ENCODE measurements at places on chromosomes 4 and X.

DNA sequence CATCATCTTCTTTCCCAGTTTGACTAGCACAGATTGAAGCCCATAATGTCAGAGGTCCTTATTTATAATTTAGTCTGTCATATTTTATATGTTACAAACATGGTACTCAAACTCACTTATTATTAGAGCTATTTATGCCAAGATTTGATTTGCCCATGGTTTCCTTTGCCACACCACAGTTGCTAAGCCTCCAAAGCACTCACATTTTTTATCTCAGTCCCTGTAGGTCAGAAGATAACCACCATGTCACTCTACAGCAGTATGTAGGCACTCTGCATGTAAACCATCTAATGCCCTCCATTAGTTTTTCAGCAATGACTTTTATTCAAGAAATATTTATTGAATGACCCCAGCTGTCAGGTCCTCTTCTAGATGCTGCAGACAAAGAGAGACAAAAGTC is 6.7 kb downstream of the STATH start:
- H3K27me3 ChIP-seq: no peaks in the 10 kb centered on the region
- no peak for DNase-seq
- H3K36me3 ChIP-seq: no peaks in the 10 kb centered on the region
- H3K27ac ChIP-seq: no peak overlapping the region
- H3K4me3 ChIP-seq: no peak overlapping the region

- no peaks in the 10 kb centered on the region for H3K36me3 ChIP-seq
- no peak overlapping the region for H3K27ac ChIP-seq
- H3K4me1 ChIP-seq: no peaks in the 10 kb centered on the region
- H3K27me3 ChIP-seq: no peaks in the 10 kb centered on the region
These were observed 619.7 kb downstream of the GRXCR1 start for GRCh38 chr4:43512253-43512652.

DNA sequence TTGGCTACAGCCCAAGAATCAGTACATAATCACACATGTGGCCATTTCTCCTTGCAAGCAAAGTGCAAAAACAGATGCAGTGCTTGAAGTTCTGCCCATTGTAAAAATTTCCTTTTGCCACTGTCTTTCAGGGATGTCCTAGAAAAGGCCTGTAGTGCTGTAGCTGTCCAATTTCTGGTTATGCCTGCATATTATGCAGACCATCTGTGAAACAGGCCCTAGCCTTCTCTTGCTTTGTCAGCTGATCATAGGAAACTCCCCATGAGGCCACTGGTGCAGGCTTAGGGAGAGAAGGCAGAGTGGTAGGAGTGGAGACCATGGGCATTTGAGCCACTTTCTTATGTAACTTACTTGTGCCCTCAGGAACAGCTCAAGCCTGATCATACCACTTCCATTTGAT is 130.4 kb upstream of the GABRA2 start:
- no peak for DNase-seq
- H3K4me1 ChIP-seq: no peaks in the 10 kb centered on the region
- H3K4me3 ChIP-seq: no peak overlapping the region
- no peaks in the 10 kb centered on the region for H3K27me3 ChIP-seq

DNA sequence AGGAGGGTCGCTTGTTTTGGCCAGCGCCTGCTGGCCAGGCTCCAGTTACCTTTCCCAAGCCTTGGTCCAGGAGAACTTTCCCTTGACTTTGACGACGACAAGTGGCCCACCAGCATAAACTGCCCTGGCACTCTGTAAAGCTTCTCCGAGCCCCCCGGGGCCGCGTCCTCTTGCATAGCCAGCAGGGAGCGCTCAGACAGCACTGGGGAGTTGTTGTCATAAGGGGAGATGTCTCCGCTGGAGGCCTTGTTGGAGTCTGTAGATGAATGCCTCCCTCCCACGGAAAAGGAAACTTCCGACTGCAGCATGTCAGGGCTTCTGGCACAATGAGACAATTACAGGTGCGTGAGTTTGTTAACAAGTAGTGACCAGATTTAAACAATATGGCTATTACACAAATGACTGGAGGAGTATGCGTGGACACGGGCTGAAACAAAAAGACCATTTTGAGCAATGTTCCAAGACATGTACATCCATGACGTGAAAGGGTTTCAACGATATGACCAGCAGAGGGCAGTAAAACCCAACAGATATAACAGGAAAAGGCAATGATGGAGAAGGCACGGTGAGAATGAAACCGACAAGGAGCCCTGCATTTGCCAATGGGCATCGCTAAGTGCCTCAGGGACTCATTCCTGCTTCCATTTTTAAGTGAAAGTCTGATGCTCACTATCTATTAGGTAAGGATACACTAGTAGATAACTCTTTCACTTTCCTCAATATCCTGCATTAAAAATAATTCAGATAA is 33.0 kb downstream of the HCCS start:
- peaks cover 1% of the 10 kb centered on the region for H3K27me3 ChIP-seq
- no peaks in the 10 kb centered on the region for H3K36me3 ChIP-seq
- no peak overlapping the region for H3K27ac ChIP-seq
- H3K4me3 ChIP-seq: no peak overlapping the region

- no peak overlapping the region for H3K27ac ChIP-seq
- no peaks in the 10 kb centered on the region for H3K27me3 ChIP-seq
- no peak overlapping the region for H3K4me3 ChIP-seq
- no peaks in the 10 kb centered on the region for H3K4me1 ChIP-seq
- no peaks in the 10 kb centered on the region for H3K36me3 ChIP-seq
These were observed 620.2 kb upstream of the BOD1L1 start for GRCh38 chr4:14247767-14248166.

DNA sequence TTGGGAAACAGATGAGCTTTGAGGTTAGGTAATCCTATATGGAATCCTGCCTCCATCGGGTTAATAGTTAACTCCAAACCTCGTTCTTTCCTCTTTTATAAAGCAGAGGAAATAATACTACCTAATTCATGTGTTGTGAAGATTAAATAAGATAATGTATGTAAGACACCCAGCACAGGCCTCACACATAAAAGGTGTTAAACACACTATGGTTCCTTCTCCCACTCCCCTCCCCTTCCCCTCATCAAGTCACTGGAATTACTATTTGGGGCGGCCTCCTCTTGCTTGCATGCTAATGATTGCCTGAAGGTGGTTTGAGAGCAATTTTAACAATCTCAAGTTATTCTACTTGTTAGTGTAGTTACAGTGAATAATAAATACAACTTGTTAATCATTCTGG is 404.4 kb upstream of the RASGEF1B start:
- DNase-seq: no peak
- peaks cover 13% of the 10 kb centered on the region for H3K4me1 ChIP-seq
- H3K27ac ChIP-seq: no peak overlapping the region
- no peak overlapping the region for H3K4me3 ChIP-seq

- no peak for DNase-seq
- no peaks in the 10 kb centered on the region for H3K27me3 ChIP-seq
- no peak overlapping the region for H3K27ac ChIP-seq
- no peaks in the 10 kb centered on the region for H3K4me1 ChIP-seq
- peaks cover 8% of the 10 kb centered on the region for H3K36me3 ChIP-seq
These were observed 11.8 kb upstream of the NEIL3 start for GRCh38 chr4:177297785-177298391.

DNA sequence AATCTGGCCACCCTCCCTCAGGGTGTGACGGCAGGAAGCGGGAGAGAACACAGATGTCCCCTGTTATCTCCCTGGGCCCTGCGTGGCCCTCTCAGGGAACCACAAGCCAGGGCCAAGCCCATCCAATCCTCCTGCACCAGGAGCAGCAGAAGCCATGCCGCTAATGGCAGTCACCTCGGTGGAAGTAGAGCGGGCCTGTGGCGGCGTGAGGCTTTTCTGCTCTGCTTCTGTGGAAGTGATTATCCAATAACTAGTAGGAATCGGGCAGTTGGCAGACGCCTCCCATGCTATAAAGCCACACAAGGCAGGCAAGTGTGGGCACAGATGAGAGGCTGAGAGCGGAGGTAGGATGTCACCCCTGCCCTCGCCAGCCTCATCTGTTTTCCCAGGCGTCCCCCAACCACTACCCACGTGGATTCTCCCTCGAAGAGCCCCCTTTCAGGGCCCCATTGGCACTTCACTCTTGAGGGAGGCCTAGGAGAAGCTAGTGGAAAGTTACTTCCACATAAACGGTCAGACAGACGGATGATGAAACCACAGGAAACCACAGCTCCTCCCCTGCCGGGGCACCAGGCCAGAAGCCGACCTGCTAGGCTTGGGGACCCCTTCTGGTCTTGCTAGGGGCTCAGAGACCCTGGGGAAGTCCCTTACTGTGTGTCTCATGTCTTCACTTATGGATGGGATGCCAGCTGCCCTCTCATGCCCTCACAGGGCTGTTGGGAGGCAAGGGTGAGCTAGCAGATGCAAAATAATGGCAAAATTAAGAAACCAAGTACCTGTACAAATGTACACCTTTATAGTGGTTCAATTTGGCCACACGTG is 18.8 kb upstream of the TMSB4X start:
- DNase-seq: no peak
- H3K36me3 ChIP-seq: no peaks in the 10 kb centered on the region
- H3K4me3 ChIP-seq: no peak overlapping the region
- peaks cover under 1% of the 10 kb centered on the region for H3K4me1 ChIP-seq

GRCh38 chr4:42483426-42484379 is 86.4 kb downstream of the SHISA3 start:
- H3K4me3 ChIP-seq: no peak overlapping the region
- no peak overlapping the region for H3K27ac ChIP-seq
- no peaks in the 10 kb centered on the region for H3K36me3 ChIP-seq
- H3K27me3 ChIP-seq: peaks cover 2% of the 10 kb centered on the region

GRCh38 chr4:38523524-38524448 is 140.2 kb upstream of the KLF3 start:
- no peaks in the 10 kb centered on the region for H3K4me1 ChIP-seq
- H3K36me3 ChIP-seq: no peaks in the 10 kb centered on the region
- H3K4me3 ChIP-seq: no peak overlapping the region
- no peak overlapping the region for H3K27ac ChIP-seq
- no peak for DNase-seq

DNA sequence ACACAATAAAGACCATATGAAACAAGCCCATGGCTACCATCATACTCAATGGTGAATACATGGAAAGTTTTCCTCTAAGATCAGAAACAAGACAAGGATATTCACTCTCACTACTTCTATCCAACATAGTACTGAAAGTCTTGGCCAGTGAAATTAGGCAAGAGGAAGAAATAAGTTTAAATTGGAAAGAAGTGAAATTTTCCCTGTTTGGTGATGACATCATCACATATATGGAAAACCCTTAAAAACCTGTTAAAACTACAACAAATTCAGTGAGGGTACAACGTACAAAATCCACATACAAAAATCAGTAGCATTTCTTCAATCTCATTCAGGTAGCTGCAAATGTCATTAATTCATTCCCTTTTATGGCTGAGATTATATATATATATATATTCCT is 164.0 kb upstream of the IRS4 start:
- H3K36me3 ChIP-seq: peaks cover 6% of the 10 kb centered on the region
- no peak overlapping the region for H3K27ac ChIP-seq
- H3K27me3 ChIP-seq: peaks cover 2% of the 10 kb centered on the region
- no peak overlapping the region for H3K4me3 ChIP-seq

GRCh38 chrX:54208531-54208930 is 25.5 kb upstream of the FAM120C start:
- no peaks in the 10 kb centered on the region for H3K4me1 ChIP-seq
- DNase-seq: no peak
- H3K27me3 ChIP-seq: no peaks in the 10 kb centered on the region
- no peaks in the 10 kb centered on the region for H3K36me3 ChIP-seq

DNA sequence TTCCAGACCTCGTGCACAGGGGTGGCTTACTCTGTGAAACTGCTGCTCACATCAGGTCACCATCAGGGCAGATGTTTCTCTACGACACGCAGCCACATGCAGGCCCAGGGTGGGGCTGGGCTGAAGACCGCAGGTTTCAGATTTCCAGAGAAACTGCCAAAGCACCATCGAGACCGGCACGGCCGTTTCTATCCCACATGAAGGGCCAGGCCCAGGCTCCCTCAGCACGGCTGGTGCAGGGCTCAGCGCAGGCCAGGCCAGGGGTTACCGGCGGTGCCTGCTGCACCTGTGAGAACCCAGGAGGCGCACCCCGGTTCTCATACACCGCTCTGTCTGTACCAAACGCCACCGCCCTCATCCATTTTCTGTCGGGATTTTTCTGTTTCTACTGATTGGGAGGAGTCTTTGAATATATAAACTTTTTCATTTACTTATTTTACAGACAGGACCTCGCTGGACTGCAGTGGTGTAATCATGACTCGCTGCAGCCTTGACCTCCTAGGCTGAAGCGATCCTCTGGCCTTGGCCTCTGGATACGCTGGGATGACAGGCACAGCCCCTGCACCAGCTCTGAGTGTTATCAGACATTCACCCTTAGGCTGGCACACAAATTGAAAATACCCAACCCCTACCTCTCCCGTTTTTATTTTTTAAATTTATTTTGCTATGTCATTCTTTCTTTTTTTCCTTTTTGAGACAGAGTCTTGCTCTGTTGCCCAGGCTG is 17.1 kb downstream of the CTBP1 start:
- peaks cover 13% of the 10 kb centered on the region for H3K27me3 ChIP-seq
- H3K36me3 ChIP-seq: no peaks in the 10 kb centered on the region
- H3K4me1 ChIP-seq: peaks cover 6% of the 10 kb centered on the region

DNA sequence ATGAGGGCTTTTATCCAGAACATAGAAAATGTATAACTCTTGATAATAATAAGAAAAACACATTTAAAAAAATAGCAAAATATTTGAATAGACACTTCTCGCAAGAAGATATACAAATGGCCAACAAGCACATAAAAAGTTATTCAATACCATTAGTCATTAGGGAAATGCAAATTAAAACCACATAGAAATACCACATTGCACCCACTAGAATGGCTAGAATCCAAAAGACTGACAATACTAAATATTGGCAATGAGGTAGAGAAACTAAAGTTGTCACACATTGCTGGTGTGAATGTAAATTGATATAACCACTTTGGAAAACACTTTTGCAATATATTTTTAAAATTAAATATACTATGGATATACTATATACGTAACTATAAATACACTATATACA is 754.3 kb upstream of the MAGEB2 start:
- no peak overlapping the region for H3K4me3 ChIP-seq
- no peaks in the 10 kb centered on the region for H3K4me1 ChIP-seq
- no peak for DNase-seq
- no peaks in the 10 kb centered on the region for H3K36me3 ChIP-seq
- no peaks in the 10 kb centered on the region for H3K27me3 ChIP-seq

DNA sequence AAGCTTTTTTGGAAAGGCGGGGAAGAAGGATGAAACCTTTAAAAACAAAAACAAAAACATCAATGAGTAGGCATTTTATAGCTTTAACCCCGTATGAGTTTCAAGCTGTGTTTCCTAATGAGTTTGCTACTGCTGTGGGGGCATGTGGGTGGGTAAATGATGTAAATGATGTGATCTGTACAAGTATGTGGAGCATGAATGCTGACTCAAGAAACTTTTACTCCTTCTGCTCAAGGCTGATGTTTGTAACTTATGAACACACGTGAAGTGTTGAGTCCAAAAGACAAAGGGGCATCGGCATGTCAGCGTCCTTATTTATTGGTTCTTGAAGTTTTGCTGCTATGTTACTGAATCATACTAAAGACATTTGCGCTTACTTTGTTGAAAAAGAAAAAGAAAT is 76.9 kb downstream of the CLCN4 start:
- H3K4me3 ChIP-seq: no peak overlapping the region
- DNase-seq: no peak
- H3K27ac ChIP-seq: peak overlapping the region; percentile 82
- peaks cover 4% of the 10 kb centered on the region for H3K36me3 ChIP-seq
